ENCODE measurements at places on chromosomes 5 and 9.

DNA sequence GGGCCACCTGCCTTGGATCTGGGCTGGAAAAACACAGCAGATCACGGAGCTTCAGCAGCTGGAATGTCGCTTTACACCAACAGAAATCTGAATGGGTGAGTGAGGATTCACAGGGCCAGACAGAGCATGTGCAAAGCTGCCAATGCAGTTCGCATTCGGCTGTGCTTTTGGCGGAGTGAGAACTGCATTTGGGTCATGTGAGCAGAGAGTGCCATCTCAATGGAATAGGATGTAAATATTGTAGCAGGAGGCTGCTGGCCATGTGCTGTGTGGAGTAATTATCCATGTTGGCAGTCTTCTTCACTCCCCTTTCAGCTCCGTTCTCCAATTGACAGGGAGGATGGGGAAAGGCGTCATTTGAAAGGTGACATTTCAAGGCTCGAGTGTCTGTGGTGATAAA is at the start of gene ANKRD55:
TSS of gene ANKRD55 (minus strand) at position 101 of the 400 bp plus-strand sequence. CDS start 417 bp downstream, outside the sequence.
- DNase-seq, result no peak

- no peak for DNase-seq
These were observed 237.7 kb upstream of the KLF4 start for GRCh38 chr9:107727086-107727780.

- no peak for DNase-seq
These were observed 1892.1 kb downstream of the MAT2B start for GRCh38 chr5:165397516-165397915.

GRCh38 chr5:151002681-151003502 is 17.5 kb upstream of the GPX3 start:
- no peak for DNase-seq

GRCh38 chr5:151935135-151935695 is 10.6 kb upstream of the GLRA1 start:
- no peak for DNase-seq

- no peak for DNase-seq
These were observed 32.9 kb downstream of the NDST1 start for GRCh38 chr5:150540615-150541396.

All from GM12878 (cell line).